ENCODE measurements at places on chromosomes 2 and 18. TPM values are rescaled to one million over a fixed set of nuclear protein-coding genes. Genes with fewer than 3 reads are reported as not detected.

RAB6C gene
- not detected for total RNA-seq

SCG2 gene
- total RNA-seq = 0.19 TPM

DNA sequence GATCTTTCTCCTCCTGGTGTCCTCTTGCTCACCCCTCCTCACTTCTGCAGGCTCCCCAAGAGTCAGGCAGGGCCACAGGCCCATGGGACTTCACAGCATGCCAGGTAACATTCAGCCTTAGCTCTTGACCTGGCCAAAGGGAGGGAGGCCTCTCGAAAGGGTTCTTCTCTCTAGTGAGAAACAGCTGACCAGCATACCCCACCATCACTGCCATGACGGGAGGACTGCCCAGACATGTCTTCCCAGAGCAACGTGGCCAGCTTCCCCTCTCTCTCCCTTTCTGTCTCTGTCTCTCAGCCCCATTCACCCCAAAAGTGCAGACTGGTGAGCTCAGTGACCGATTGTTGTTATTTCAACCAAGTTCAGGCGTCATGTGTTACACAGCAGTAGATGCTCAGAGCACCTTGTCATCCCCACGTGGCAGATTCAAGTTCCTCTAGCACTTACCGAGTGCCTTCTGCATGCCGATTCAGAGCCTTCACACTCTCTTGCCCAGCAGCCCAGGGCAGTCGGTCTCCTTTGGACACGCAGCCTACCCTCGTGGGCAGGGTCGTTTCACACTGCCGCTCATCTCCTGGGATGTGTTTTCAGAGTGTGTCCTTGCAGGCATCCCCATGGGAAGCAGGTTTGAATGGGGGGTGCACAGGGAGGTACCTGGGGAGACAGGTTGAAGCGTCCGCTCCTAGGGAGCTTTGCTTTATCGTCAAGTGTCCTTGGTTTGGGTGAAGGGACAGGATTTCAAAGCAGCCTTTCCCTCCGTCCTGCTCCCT lies 259.9 kb downstream of the NDUFA10 start:
- peak; percentile 59 for DNase-seq

- DNase-seq = no peak
Observed at GRCh38 chr2:9179572-9180201, 26.9 kb upstream of the ASAP2 start.

- DNase-seq = no peak
Observed at GRCh38 chr2:225019105-225019504, 23.2 kb downstream of the DOCK10 start.

ATL2 gene
- total RNA-seq = 46.3 TPM

CIDEA gene
- 138 TPM for total RNA-seq

DNA sequence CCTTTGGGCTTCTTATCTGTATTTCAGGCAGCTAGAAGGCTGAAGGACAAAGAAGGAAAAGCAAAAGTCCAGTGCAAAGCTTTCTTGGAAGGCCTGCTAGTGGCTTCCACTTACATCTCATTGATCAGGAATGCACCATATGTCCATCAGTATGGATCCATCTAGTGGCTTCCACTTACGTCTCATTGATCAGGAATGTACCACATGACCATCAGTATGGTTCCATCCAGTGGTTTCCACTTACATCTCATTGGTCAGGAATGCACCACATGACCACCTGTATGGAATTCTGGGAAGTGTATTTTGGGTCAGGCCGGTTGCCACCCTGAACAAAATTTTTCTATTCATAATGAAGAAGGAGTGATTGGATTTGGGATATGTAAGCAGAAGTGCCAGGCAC lies 70.6 kb downstream of the LYPD6 start:
- no peak for DNase-seq

DNA sequence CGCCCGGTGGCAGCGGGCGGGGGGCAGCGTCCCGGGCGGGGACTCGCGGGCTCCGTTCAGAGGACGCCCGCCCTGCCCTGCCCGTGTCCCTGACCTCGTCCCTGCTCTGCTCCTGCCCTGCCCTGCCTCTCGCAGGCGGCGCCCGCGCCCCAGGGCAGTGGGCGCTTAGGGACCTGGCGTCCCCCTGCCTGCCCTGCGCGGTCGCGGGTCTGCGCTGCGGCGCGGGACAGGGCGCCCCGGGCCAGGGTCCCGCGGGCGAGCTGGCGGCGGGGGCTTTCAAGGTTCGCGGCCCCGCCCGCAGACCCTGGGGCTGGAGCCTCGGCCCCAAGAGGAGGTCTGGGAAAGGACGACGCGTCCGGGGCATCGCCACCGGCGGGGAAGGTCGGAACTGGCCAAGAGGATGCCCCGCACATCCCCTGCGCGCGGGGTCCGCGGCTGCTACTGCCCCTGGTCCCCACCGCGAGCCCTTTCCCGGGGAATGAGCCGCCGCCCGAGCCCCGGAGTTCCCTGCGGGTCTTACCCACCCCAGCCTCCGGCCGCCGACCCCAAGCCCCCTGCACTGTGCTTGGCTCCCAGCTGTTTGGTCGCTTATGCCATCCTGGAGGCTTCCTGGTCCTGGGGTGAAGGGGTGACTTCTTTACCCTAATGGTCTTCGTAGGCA lies 679 bp downstream of the RNF144A start:
- DNase-seq = no peak

DNA sequence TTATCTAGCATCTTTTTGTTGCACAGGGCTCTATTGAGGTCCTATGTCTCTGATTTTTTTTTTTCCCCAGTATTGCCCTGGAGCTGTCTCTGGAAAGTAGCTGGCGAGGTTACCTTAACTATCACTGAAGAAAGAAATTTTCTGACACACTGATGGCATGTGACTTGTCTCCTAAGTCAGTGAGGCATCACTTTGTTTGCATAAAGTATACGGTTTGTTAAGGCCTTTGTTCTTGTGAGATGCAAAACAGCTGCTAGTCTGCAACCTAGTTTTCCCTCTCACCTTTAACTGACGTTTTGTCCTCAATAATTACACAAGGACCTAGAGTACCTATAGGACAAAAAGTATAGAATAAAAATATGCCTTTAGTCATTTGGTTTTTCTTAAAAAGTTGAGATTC lies 41.8 kb downstream of the UBXN4 start:
- no peak for DNase-seq

UCN gene
- total RNA-seq = 1.0 TPM

PKP4 gene
- 42.4 TPM for total RNA-seq

GRCh38 chr2:163773276-163773675 lies 37.5 kb upstream of the FIGN start:
- DNase-seq = no peak

GKN2 gene
- not detected for total RNA-seq

MLPH gene
- 7.3 TPM for total RNA-seq

GRCh38 chr2:106158131-106158530 lies 36.0 kb downstream of the UXS1 start:
- no peak for DNase-seq

GRCh38 chr18:24026457-24026856 lies 11.9 kb downstream of the TTC39C start:
- DNase-seq = no peak

- DNase-seq = no peak
Observed at GRCh38 chr18:42891705-42892104, 223.8 kb downstream of the RIT2 start.

GRCh38 chr2:128249555-128249954 lies 69.1 kb downstream of the HS6ST1 start:
- DNase-seq = peak; percentile 33

- no peak for DNase-seq
Observed at GRCh38 chr2:30108192-30108591, 38.6 kb upstream of the YPEL5 start.

CYP1B1 gene
- total RNA-seq = 113 TPM

GRCh38 chr18:3262234-3263131 lies 550 bp downstream of the MYL12B start:
- peak; percentile 89 for DNase-seq

NEB gene
- 0.64 TPM for total RNA-seq

DNA sequence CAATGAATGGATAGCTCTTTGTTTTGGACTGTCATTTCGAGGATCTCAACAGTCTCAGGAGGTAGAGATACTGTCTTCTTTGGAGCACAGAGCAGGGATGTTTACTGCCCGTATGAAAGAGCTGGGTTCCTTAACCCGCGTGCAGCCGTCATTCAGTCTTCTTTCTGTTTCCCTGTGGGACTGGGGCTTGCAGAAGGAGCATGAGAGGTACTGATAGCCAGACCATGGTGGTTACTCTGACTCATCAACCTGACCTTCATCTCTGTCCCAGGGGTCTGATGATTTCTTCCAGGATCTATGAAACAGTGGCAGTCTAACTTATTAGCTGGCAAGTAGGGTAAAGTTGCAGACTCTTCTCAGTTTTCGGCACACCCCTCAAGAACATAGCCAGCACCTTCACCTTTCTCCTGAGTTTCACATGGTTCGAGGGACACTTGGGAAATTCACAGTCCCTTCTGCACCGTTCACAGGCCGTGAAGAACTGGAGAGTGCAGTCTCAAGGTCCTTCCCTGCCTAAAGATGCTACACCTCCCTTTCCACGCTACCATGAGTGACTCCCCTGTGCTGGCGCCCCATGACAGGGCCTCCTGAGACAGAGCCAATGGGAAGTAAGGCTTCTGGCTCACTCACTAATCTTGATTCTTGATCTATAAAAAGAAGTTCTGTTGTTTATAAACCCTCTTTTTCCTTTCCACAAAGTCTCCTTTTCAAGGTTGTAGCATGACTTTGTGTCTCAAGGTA lies 226.2 kb downstream of the MC4R start:
- DNase-seq = no peak

DNA sequence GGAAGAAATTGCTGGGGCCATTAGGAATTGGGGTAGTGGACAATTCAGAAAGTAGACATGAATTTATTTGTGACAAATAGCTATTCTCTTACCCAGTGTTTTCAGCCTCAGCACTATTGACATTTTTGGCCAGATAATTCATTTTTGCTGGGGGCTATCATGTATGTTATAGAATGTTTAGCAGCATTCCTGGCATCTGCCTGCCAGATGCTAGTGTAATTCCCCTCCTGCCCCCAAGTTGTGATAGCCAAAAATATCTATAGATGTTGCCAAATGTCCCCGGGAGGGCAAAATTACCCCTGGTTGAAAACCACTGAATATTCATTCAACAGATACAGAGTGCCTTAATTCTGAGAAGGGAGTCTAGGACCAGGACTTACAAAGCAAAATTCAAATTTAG lies 183.6 kb downstream of the BABAM2 start:
- no peak for DNase-seq

DNA sequence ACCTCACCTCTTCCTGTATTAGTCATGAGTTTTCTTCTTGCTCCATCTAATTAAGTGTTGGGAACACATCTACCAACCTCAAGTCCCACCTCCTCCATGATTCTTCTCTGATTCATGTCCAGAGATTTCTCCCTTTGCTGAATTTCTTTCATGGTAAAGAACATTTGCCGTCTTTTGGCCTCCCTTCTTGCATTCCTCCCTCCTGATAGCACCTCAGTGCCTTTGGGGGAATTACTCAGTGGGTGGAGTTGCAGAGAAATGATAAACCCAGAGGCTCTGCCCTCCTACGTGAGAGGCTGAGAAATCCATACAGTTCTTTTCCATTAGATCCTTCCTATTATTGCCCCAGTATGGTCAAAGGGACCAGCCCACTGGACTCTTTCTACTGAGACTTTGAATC lies 651.9 kb downstream of the SLC4A3 start:
- DNase-seq = no peak

MSTN gene
- total RNA-seq = 0.48 TPM

ACVR1 gene
- total RNA-seq = 37.7 TPM

DNA sequence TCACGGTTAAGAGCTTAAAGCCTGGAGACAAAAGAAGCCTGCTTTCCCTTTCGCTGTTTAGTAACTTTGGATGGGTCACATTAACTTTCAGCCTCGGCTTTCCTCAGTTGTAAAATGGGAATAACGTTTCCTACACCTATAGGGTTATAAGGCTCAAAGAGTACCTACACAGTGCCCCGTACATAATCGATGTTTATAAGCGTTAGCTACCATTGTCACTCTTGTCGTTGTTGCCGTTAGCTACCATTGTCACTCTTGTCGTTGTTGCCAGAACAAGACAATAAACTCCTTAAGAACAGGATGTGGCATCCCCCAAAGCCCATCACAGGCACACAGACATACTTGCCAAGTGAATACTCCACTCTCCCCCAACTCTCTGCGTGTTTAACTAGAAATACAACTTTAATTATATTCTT lies 901 bp upstream of the MFSD6 start:
- no peak for DNase-seq

- DNase-seq = peak; percentile 94
Observed at GRCh38 chr2:46297546-46298271, 502 bp downstream of the EPAS1 start.

DNA sequence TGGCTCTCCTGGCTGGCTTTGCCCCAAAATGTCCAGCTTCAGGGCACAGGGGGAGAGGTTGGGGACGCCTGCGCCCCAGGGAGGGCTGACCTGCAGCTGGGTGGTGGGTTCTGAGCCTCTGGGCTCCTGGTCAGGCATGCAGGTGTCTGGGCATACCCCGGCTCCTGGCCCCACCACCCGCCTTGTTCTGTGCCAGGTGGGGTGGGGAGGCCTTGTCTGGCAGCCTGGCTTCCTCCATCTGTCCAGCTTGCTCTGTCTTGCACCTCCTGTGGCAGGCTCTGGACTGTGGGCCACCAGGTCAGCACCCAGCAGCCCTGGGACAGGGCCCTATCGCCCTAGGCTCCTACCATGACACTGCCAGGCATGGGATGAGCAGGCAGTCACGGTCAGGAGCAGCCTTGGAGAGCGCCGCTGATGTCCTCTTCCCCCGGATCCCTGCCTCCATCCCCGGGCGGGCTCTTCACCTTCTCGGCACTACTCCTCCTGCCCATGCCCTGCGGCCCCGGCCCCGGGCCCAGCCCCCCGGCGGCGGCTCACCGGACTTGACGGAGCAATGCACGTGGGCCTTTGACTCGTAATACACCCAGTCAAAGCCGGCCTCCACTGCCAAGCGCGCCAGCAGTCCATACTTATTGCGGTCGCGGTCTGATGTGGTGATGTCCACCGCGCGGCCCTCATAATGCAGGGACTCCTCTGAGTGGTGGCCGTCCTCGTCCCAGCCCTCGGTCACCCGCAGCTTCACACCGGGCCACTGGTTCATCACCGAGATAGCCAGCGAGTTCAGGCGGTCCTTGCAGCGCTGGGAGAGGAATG lies 3.6 kb downstream of the IHH start:
- DNase-seq = peak; percentile 86

ERLEC1 gene
- 34.2 TPM for total RNA-seq

TEX44 gene
- total RNA-seq = not detected

DNA sequence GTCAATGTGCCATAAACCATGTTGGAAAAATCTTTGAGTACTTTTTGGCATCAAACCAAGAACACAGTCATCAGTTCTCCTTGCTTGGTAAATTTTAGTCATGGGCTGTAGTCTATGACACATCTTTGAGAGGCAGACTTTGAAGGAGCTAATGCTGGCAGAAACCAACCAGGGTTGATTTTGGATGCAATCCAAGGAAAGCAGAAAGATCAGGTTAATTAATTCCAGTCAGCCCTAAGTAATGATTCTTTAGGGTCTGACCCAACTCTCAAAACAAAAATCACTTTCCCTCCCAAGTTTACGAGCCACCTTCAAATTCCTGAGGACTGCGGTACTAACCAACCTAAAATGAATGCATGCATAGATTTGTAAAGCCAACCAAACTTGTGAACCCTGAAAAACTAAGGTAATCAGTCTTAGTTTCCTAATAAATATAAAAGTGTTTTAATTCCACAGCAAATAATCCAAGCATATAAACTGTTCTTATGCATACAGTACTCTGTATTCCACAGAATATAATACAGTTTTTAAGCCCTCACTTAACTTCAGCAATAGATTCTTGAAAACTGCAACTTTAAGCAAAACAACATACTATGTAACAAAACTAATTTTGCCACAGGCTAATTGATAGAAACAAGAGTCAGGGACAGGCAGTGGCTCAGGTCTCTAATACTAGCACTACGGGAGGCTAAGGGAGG lies 22.0 kb downstream of the AP1S3 start:
- no peak for DNase-seq

- DNase-seq = no peak
Observed at GRCh38 chr2:8477552-8478470, 204.0 kb upstream of the ID2 start.
